Stimulated activated CD8-positive, alpha-beta memory T cell treated with anti-CD3 and anti-CD28 coated beads, Interleukin-15, amount 100 ng/mL, for 48 hours (primary cell): ENCODE measurements at places on chromosomes 7 and 10.

GRCh38 chr10:130495116-130495862, 359.1 kb downstream of the GLRX3 start:
- DNase-seq: no peak

DNA sequence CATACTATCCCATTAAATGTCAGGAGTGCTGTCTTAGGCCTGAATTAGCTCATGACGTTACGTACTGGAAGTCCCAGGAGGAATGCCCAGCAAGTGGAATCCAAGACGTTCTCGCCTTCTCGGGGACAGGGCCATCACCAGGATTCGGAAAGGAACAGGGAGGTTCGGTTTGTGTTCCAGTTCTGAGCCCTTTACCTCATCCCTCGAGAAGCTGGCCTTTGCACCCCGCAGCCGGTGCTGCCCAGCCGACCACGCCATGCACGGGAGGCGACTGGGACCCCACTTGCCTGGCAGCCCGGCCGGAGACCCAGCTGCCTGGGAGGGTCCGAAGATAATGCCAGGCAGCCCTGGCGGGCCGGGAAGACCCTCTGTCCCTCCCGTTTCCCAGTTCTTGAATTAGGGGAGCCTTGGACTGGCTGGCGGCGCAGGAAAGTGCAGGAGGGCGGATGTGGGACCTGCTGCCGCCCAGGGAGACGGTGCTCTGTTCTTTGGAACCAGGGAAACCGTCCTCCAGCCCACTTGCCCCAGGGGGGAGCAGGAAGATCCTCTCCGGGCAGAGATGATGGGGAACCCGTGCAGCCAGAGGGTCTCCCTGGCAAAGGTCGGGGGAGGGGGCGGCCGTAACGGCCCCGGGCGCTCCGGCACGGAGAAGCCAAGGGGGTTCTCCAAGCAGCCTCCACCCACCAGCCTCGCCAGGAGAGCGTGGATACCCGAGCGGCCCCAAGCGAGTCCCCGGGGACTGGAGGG, 671 bp upstream of the CHST3 start:
- DNase-seq: no peak

DNA sequence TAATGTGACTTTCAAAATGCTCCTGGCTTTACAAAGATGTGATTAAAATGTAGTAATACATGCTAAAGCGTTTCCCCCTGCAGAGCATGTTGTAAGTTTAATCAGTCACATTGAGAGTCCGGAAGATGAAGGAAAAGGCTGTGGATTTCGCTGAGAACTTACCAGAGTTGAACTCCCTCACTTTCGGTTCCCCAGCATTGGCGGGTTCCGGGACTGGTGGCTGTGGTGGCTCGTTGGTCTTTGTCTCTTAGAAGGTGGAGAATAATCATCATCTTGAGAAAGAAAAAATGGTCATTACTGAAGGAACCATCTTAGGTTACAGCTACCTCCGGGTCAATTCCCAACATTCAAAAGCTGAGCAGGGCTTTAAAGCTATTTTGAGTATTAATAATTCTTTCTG, 9.6 kb upstream of the NUPR2 start:
- DNase-seq: no peak

DNA sequence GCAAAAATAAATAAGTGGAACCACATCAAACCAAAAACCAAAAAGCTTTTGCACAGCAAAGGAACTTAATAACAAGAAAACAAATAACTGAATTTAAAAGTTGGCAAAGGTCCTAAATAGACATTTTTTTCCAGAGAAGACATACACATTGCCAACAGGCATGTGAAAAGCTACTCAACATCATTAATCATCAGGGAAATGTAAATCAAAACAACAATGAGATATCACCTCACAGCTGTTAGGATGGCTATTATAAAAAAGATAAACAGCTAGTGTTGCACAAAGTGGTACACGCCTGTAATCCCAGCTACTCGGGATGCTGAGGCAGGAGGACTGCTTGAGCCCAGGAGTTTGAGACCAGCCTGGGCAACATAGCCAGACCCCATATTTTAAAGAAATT, 2.2 kb upstream of the SUN3 start:
- DNase-seq: no peak

- DNase-seq: no peak
These were observed 1.6 kb upstream of the ARHGAP12 start for GRCh38 chr10:31930023-31930751.

- no peak for DNase-seq
These were observed 33.4 kb downstream of the RHOBTB1 start for GRCh38 chr10:60910543-60910942.

GRCh38 chr7:71601851-71602250, 469.9 kb downstream of the GALNT17 start:
- no peak for DNase-seq

GRCh38 chr7:30927559-30927958, 15.9 kb downstream of the AQP1 start:
- no peak for DNase-seq

- no peak for DNase-seq
These were observed 8.0 kb downstream of the SAR1A start for GRCh38 chr10:70162151-70162891.

DNA sequence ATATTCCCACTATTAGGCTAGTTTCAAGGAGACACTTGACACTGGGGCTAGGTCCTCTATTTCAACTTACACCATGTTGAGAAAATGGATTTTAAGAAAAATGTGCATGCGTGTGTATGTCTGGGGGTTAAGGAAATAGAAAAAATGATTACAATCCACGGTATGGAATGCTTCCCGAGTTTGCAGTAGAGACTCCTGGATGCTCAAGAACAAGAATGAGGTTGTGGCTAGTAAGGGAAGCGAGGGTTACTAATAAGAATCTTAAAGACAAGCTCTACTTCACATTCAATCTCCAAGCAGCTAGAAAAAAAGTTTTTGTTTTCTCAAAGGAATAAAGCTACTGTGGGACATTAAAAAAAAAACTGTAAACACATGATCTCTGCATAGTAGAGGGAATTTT, 54.7 kb downstream of the ANK3 start:
- no peak for DNase-seq

- DNase-seq: no peak
These were observed 615 bp downstream of the THAP5 start for GRCh38 chr7:108568801-108569380.

- no peak for DNase-seq
These were observed 6.9 kb downstream of the LYZL1 start for GRCh38 chr10:29295813-29296212.

DNA sequence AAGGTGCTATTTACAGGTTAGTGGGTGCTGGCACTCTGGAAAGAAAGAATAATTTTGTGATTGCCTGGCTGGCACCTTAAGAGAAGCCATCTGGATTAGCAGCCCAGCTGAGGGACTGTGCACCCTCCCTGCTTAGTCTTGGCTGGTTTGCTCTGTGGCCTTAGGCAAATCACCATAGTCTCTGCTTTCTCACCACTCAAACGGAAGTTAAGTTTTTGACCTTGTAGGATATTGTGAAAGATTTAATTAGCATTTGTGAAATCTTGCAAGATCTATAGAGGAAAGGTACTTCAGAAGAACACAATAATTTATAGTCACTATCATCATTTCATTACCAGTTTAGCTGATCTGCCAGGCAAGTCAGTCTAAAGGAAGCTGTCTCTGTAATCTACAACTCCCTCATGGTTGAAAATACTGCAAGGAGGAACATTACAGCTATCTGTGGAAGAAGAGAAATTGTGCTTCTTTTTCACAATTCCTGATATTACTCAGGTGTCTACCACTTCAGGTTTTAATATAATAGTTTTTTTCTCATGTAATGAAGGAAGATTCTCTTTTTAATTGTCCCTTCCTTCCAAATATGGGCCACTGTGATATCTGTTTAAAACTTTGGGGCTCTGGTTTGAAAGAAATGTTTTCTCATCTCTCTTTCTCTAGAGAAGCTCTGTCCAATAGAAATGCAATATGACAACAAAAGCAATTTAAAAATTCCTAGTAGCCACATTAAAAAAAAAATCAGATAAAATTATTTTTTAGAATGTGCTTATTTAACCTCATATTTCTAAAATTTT, 219.6 kb downstream of the PTEN start:
- DNase-seq: no peak

DNA sequence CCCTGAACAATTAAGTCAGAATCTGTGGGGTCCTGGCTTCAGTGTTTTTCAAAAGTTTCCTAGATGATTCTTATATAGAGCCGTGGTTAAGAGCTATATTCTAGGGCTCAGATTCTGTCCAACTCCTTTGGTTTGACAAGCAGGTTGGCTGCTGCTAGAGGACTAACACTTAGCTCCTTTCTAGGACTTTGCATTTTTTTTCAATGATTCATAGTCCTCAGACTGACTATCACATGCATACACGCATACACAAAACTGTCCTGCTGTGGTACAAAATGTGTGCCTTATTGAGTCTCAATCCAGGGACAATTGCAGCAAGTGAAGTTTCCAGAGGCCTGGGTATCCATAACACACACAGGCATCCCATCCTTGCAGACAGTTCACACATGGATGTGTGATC, 392.0 kb downstream of the NRG3 start:
- DNase-seq: no peak

DNA sequence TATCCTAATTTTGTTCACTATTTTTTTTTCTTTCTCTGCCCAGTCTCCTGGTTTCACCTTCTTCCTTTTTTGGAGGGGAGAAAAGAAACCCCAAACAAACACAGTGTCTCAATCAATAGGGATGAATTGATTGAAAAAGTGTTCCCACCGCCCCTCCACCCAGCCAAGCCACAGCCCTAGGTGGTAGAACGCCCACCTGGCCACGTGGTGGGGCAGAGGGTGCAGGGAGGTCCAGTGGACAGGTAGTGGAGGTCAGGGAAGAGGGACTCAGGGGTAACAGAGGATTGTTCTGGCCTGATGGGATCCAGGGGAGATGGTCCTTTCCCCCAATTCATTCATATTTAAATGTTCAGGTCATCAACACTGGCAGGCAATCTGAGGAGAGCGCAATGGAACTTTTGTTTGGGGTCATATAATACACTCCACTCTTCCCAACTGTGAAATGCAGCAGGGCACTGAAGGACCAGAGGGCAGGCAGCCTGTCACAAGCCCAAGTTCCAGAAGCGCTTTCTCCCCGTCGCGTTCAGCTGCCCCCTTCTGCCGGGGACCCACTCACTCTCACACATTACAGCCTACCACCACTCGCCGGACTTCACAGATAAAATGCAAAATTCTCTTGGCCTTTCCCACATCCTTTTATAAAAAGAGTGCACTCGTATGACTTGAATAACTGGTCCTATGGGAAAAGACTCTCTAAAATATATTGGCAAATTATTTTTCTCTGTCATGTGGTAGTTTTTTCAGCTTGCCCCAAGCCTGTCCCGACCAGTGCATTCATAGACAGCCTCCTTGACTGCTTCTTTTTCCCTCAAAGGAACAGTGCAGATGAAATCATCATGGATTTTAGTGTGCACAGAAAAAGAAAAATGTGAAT, 1.6 kb downstream of the INHBA start:
- DNase-seq: no peak

DNA sequence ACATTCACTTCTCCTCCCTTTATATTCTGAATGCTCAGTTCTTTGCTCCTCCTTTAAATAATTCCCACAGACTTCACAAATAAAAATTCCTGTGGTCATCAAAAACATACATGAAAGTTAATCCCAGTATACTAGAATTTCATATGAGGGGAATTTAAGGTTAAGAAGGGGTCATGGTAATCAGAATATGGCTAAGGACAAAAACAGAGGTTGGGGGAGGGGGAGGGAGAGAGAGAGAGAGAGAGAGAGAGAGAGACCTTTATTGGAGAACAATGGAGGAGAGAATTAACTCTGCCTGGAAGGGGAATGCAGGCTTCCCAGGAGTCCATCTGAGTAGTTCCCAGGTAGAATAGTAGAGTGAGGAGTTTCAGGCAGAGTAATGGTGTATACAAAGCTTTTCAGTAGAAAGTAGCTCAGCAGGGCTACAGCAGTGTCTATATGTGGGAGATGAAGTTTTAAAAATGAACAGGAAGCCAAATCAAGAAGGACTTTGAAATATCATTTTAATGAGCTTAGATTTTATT, 5.2 kb upstream of the CUBN start:
- no peak for DNase-seq

- DNase-seq: no peak
These were observed 253.1 kb upstream of the KLF14 start for GRCh38 chr7:130987092-130987491.
